Neural progenitor cell (in vitro differentiated cells): ENCODE measurements at places on chromosomes 7 and 10.

DNA sequence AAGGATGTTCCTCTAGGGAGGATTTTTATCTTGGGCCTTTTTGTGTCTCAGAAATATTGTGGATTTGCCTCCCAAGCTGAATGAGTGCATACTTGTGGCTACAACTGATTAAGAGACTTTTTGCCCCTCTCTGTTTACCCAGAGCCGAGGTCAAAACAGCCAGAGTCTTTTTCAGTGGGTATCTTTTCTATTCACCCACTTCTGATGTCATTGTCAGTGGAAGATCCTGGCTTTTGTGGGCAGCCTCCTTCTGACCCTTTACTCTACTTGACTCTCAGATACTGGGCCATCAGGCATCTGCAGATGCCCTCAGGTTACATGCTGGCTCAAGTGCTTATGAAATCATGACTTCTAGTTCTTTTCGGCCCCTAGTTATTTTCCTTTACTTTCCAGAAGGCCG lies 19.6 kb upstream of the PIP4K2A start:
- H3K27ac ChIP-seq, result no peak overlapping the region
- H3K4me1 ChIP-seq, result no peaks in the 10 kb centered on the region
- no peak overlapping the region for H3K4me3 ChIP-seq

GRCh38 chr7:35726654-35727053 lies 31.7 kb upstream of the HERPUD2 start:
- no peak overlapping the region for H3K4me3 ChIP-seq
- H3K27ac ChIP-seq, result no peak overlapping the region
- DNase-seq, result no peak
- H3K4me1 ChIP-seq, result no peaks in the 10 kb centered on the region

DNA sequence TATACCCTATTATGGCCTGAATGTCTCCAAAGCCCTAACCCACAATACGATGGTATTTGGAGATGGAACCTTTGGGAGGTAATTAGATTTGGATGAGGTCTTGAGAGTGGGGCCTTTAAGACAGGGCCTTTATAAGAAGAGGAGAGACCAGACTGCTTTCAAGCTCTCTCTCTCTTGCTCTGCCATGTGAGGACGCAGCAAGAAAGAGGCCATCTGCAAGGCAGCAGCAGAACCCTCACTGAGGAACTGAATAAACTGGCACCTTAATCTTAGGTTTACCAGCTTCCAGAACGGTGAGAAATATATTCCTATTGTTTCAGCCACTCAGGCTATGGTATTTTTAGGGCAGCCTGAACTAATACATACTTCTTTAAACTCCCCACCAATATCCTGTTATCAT lies 2.0 kb upstream of the GNAI1 start:
- no peak overlapping the region for H3K4me3 ChIP-seq
- H3K36me3 ChIP-seq, result no peaks in the 10 kb centered on the region
- no peaks in the 10 kb centered on the region for H3K27me3 ChIP-seq
- no peak for DNase-seq
- no peak overlapping the region for H3K27ac ChIP-seq

- no peaks in the 10 kb centered on the region for H3K36me3 ChIP-seq
- DNase-seq, result no peak
- H3K27ac ChIP-seq, result no peak overlapping the region
- no peak overlapping the region for H3K4me3 ChIP-seq
- peaks cover 10% of the 10 kb centered on the region for H3K4me1 ChIP-seq
Measured at GRCh38 chr10:110401401-110402076, 96.2 kb upstream of the DUSP5 start.

DNA sequence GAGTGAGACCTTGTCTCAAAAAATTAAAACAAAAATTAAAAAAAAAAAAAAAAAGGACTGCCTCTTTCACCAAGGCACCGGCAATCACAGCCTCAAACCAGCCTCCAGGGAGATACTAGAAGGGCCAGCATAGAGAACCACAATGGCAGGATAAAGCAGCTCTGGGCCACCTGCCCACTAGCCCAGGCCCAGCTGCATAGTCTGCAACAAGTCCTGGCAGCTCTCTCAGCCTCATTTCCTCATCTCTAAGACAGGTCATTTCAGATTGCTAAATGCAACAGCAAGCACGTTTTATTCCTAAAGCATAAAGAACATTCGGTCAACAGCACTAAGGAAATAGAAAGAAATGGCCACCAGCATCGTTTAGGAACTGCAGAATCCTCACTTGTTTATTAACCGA lies 28.8 kb downstream of the XPNPEP1 start:
- H3K27ac ChIP-seq, result no peak overlapping the region
- no peak for DNase-seq
- peaks cover 30% of the 10 kb centered on the region for H3K4me1 ChIP-seq
- no peaks in the 10 kb centered on the region for H3K36me3 ChIP-seq
- no peaks in the 10 kb centered on the region for H3K27me3 ChIP-seq
- H3K4me3 ChIP-seq, result no peak overlapping the region

DNA sequence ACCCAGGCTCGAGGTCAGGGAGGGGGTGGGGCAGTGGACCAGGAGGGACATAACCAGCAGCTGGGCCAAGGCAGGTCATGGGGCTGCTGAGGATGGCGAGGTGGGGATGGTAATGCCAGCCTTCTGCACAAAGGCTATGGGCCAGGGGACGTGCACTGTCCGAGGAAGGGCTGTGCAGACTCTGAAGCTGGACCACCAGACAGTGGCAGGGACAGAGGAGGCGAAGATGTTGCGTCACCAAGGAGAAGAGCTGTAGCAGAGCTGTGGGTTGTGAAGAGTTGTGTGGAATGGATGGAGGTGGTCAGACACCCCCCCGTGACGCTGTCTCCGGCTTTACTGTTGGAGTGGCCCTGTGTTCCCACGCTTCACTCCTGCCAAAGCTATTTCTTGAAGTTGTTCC lies 1.8 kb downstream of the CLEC2L start:
- DNase-seq, result no peak
- no peak overlapping the region for H3K4me3 ChIP-seq
- no peak overlapping the region for H3K27ac ChIP-seq
- no peaks in the 10 kb centered on the region for H3K36me3 ChIP-seq

DNA sequence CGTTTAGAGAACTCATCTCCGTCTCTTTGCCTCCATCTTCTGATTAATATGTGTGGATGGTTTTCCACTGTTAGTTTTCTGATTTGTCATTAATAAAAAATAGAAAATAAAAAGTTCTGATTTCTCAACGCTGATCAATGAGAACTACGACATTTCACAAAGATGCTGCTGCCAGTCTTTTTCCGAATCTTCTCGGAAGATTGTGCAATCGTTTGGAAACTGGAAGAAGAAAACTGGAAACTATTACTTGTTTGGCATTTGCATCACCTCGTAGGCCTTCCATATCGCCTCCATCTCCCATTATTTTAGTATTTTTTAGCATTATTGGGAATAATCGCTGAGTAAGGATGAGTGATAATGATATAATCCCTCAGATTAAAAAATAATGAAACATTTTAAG lies 123.2 kb upstream of the KLF6 start:
- H3K27ac ChIP-seq, result no peak overlapping the region
- no peaks in the 10 kb centered on the region for H3K36me3 ChIP-seq
- H3K27me3 ChIP-seq, result no peaks in the 10 kb centered on the region
- peaks cover 6% of the 10 kb centered on the region for H3K4me1 ChIP-seq

DNA sequence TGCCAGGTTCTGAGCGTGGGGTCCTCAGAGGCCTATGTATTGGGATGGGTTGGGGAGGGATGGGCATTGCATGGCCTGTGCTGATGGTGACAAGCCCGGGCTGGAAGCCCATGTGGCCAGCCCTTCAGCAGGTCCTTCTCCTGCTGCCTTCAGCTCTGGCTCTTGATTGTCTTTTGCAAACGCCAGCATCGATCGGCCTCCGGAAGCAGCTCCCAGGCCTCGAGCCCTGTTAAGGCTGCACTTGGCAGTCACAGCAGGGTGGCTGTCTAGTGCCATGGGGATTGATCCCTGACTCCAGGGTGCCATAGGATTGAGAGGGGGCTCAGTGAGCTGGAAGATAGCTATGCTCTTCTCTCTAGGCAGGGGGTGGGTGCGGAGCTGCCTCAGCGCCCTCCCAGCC lies 51.4 kb downstream of the CDH23 start:
- no peak for DNase-seq
- H3K36me3 ChIP-seq, result no peaks in the 10 kb centered on the region
- no peak overlapping the region for H3K4me3 ChIP-seq

GRCh38 chr7:10588084-10588483 lies 385.6 kb upstream of the PHF14 start:
- no peak for DNase-seq
- H3K27ac ChIP-seq, result no peak overlapping the region
- peaks cover 7% of the 10 kb centered on the region for H3K4me1 ChIP-seq
- H3K4me3 ChIP-seq, result no peak overlapping the region
- H3K36me3 ChIP-seq, result no peaks in the 10 kb centered on the region
- no peaks in the 10 kb centered on the region for H3K27me3 ChIP-seq

- no peaks in the 10 kb centered on the region for H3K4me1 ChIP-seq
- H3K36me3 ChIP-seq, result no peaks in the 10 kb centered on the region
- DNase-seq, result no peak
- H3K4me3 ChIP-seq, result no peak overlapping the region
- H3K27me3 ChIP-seq, result no peaks in the 10 kb centered on the region
Measured at GRCh38 chr7:40223451-40224127, 88.8 kb downstream of the SUGCT start.

DNA sequence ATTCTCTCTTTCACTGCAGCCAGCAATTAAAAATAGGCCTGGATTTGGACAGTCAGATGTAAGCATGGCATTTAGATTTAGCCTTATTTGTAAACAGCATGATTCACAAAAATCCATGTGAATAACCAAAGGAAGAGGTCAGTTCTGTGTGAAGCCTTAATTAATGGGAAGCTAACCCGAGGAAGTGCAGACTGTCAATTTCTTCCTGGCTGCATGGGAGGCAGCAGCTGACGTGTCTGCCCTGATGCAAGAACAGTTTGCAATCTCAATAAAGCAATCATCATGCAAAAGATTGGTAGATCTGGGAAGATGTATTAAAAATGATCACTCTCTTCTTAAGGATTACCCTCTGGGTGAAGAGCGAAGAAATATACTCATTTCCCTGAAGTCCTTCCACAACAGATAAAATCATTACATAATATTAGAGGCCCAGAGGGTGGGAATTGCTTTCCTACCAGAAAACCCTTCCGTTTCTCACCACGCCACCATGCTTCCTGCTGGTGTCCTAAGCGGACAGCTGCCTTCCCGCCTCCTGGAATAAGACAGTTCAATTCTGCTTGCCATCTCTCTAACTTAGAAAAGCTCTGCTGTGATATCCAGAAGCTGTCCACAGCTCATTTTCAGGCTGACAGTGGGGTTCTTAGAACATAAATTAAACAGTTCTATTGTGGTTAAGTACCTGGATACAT lies 526.7 kb upstream of the NRP1 start:
- H3K36me3 ChIP-seq, result no peaks in the 10 kb centered on the region
- H3K4me3 ChIP-seq, result no peak overlapping the region
- DNase-seq, result no peak
- no peaks in the 10 kb centered on the region for H3K27me3 ChIP-seq

DNA sequence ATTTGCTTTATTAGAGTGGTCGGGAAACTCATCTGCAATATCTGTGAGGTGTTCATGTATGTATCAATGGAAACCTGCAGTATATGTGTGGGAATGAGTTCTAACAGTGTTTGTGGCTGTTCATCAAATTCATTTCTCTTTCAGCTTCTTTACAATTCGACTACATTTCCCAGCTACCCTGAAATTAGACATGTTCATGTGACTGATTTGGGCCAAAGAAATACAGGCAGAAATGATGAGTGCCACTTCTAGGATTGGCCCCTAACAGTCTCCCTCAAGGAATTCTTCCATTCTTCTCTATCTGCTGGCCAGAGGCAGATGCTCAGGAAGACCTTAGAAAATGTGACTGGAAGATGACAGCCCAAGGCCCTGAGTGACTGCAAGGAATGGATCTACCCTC lies 114.8 kb upstream of the WAC start:
- no peaks in the 10 kb centered on the region for H3K36me3 ChIP-seq
- H3K4me1 ChIP-seq, result no peaks in the 10 kb centered on the region
- no peaks in the 10 kb centered on the region for H3K27me3 ChIP-seq
- H3K27ac ChIP-seq, result no peak overlapping the region
- no peak overlapping the region for H3K4me3 ChIP-seq
- no peak for DNase-seq

DNA sequence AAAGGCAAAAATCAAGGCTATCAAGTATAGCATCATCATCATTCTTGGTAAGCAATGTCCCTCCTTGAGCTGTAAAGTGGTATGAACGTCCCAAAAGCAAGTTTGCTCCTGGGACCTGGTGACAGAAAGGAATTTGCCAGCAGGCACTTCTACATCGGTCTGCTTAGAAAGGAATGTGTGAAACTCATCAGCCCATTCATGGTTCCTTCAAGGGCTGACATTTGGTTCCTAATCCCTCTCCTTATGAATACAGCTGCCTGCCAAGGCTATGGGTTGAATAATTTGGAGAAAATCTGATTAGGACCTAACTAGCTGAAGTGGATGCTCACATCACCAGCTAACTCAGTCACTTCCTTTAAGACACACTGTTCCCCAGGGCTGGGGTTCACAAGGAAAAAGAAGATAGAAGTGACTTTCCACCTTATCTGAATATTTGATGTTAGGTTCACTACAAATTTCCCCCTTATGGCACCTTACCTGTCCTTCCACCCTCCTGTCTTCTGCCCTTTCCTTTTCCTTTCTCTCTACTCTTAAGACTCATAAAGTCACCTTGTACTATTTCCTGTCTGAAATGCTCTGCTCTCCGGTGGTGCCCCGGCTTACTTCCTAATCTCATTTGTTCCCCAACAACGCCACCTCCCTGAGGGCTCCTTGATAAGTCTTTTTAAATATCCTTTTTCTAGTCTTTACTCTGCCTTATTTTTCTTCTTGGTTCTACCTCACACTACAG lies 187.1 kb downstream of the NPSR1 start:
- H3K36me3 ChIP-seq, result no peaks in the 10 kb centered on the region
- peaks cover 39% of the 10 kb centered on the region for H3K4me1 ChIP-seq
- no peak overlapping the region for H3K27ac ChIP-seq
- no peak overlapping the region for H3K4me3 ChIP-seq
- H3K27me3 ChIP-seq, result no peaks in the 10 kb centered on the region

DNA sequence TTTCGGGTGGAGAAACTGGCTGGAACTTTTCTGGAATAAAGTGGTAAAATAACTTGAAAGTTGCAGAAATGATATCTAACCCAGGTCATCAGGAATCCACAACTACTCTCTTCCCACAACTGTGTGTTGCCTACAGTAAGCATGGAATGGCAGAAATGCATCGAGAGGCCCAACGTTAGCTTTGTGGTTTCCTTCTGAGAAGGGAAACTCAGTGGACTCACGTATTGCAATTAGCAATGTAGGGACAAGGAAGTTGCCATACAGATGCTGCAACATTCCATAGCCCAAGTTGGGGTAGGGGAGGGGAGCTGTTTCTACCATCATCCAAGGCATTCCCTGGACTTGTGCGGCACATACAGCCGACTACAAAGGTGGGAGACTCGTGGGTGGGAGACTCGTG lies 1.9 kb downstream of the PON1 start:
- peaks cover 24% of the 10 kb centered on the region for H3K27me3 ChIP-seq
- no peak overlapping the region for H3K27ac ChIP-seq
- H3K4me1 ChIP-seq, result peaks cover 11% of the 10 kb centered on the region
- H3K36me3 ChIP-seq, result peaks cover 3% of the 10 kb centered on the region

DNA sequence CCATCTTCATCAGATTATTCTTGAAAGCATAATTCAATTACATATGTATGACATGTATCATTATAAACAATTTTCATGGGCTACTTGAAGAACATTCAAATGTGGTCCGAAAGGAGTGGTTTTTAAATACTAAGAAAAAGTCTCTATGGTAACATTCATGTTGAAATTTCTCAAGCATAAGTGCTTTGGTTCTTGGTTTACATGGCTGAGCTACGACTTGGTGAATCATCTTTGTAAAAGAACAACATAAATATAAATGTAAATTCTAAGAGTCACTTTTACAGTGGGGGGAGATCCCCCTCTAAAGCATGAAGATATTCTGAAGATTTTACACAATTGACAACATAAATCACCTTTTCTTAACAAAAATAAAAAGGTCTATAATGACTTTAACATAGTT lies 118.6 kb downstream of the MAGI2 start:
- no peak overlapping the region for H3K4me3 ChIP-seq
- H3K4me1 ChIP-seq, result no peaks in the 10 kb centered on the region
- no peak for DNase-seq
- no peaks in the 10 kb centered on the region for H3K36me3 ChIP-seq
